ENCODE measurements at places on chromosomes 7 and 10. TPM values are rescaled to one million over a fixed set of nuclear protein-coding genes. Genes with fewer than 3 reads are reported as not detected.

DNA sequence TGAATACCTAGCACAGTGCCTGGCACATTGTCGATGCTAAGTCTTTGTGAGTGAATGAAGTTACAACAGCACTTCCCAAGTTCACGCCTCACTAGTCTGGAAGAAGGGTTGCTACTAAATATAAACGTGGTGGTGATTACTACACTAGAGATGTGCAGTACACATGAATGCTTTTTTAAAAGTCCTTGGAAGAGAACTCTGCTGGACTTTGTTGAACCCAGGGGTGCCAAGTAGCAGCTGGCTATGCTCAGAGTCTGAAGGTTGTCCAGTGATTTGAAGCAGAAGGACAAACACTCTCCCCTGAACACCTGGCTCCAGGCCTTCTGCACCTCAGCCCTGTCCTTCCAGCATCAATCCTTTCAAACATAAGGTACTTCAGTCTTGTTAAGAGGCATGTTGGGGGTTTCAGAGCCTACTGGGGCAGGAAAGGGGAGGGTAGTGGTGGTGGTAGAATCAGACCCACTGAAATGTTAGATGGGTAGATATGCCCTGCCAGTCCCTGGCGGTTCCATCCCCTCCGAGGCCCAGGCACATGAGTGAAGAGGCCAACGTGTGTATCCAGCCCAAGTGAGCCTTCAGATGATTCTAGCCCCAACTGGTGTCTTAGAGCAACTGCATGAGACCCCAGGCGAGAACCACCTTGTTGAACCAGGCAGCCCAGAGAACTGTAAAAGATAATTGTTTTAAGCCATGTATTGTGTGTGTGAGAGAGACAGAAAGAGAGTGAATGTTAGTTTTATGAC, 94.4 kb downstream of the TAX1BP1 start:
- no peak overlapping the region for H3K4me3 ChIP-seq
- peaks cover 11% of the 10 kb centered on the region for H3K4me1 ChIP-seq
- H3K27ac ChIP-seq, result no peak overlapping the region
- H3K36me3 ChIP-seq, result peaks cover 5% of the 10 kb centered on the region
- DNase-seq, result no peak

DNA sequence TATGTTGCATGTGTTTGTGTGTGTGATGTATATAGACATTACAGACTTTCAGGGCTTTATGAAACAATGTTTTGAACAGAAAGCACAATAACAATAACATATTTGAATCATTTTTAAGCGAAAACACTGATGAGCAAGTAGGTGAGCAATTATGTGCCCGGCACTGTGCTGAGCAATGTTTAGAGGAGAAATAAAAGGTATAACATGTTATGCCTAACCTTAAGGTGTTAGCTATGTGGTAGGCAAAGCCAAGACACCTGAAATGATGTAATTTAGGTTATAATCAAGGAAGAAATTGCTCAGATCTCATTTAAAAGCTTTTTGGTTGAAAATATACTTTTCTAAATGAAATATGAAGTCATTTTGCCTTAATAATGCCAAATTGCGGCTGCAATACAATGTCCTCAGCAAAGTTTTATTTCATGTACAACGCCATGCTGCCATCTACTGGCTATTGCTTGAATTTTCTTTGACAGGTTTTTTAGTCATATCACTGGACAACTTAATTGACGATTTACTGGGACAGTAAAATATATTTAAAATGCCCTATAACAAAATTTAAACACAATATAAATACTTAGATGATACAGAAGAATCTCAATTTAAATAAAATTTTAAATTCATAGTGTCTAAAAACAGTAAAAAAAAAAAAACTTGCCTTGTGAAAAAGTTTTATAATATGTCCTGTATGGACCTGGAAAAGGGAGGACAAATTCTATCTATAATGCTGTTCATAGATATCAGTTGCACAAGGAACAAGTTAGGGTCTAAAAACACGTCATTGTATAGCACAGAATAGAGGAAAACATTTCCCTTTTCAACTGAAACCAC, 131.1 kb upstream of the CDK1 start:
- no peaks in the 10 kb centered on the region for H3K4me1 ChIP-seq
- no peak overlapping the region for H3K27ac ChIP-seq
- no peaks in the 10 kb centered on the region for H3K27me3 ChIP-seq
- DNase-seq, result peak; percentile 65

GRCh38 chr7:102236592-102237287, 49.9 kb upstream of the SH2B2 start:
- DNase-seq, result peak; percentile 57
- H3K27me3 ChIP-seq, result no peaks in the 10 kb centered on the region
- no peak overlapping the region for H3K27ac ChIP-seq
- H3K4me1 ChIP-seq, result no peaks in the 10 kb centered on the region
- no peak overlapping the region for H3K4me3 ChIP-seq

GRCh38 chr7:97107192-97107800, 10.2 kb upstream of the SDHAF3 start:
- no peak overlapping the region for H3K4me3 ChIP-seq
- no peaks in the 10 kb centered on the region for H3K4me1 ChIP-seq
- DNase-seq, result peak; percentile 8
- peaks cover 3% of the 10 kb centered on the region for H3K27me3 ChIP-seq

GRCh38 chr7:79529214-79529880, 75.9 kb upstream of the MAGI2 start:
- no peak for DNase-seq
- no peak overlapping the region for H3K4me3 ChIP-seq
- no peaks in the 10 kb centered on the region for H3K4me1 ChIP-seq
- H3K27ac ChIP-seq, result no peak overlapping the region
- no peaks in the 10 kb centered on the region for H3K36me3 ChIP-seq

DNA sequence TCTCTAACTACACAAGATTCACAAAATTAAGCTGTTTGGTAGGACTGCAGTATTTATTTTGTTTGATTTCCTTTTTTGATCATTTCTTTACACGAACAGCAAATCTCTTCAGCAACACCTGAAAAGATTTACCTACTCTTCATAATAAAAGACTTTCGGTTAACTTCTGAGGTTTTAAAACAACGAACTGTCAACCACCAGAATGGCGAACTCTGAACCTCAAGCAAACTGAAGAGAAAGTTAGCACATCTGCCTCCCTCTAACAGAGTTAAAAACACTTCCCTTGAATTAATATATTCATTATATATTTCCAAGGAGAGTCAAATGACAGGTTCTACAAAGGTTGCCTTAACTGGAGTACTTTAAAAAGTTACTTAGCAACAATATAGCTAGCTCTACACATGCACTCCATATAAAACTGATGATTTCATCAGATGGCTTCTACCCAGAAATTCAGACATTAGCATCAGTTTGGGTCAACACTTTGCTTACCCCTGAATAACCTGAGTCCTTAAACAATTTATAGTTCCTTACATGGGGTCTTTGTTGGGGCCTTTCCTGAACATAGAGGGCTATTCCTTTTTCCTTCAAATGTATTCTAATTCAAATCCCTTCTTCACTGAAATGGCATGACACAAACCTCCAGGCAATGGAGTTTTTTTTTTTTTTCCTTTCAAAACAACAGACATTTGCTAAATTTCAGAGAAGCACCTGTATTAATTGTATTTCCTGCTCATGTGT, 118.3 kb downstream of the SEM1 start:
- H3K4me1 ChIP-seq, result no peaks in the 10 kb centered on the region
- H3K27me3 ChIP-seq, result peaks cover 2% of the 10 kb centered on the region
- DNase-seq, result no peak
- H3K4me3 ChIP-seq, result no peak overlapping the region
- no peaks in the 10 kb centered on the region for H3K36me3 ChIP-seq
- H3K27ac ChIP-seq, result no peak overlapping the region

DNA sequence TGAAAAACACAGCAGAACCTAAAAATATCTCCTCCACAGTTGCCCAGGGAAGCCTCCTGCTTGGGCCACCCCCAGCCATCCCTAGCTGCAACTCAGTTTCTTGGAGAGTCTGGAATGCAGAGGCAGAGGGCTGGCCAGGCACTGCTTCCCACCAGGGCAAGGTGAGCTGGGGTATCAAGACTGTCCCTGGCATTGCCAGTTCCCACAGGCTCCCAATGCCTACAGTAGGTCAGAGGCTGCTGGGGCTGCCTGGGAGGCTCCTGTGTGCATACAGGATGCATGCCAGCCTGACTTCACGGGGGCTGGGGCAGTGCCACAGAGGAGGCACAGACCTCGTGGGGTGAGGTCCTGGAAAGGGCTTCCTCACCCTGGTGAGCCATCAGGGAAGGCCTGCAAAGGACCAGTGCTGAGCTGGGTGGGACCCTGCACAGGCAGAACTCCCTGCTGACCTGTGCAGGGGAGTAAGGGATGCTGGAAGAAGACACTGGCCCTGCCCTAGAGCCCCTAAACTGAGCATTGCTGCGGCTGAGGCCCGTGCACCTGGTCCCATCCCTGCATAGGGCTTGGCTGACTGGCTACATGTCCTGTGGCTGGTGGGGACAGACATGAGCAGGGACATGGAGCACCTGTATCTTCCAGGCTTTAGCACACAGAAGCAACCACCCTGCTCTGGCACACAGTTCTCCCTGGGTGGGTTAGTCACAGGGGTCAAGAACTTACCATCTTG, 121.9 kb upstream of the RET start:
- no peaks in the 10 kb centered on the region for H3K36me3 ChIP-seq
- no peaks in the 10 kb centered on the region for H3K4me1 ChIP-seq
- no peak for DNase-seq
- no peaks in the 10 kb centered on the region for H3K27me3 ChIP-seq
- no peak overlapping the region for H3K27ac ChIP-seq
- no peak overlapping the region for H3K4me3 ChIP-seq

The MASTL gene
- total RNA-seq, result 17.8 TPM

The C10orf53 gene
- total RNA-seq, result not detected

The CARD11 gene
- 41.8 TPM for total RNA-seq
